ENCODE measurements at places on chromosomes 6 and 20.

DNA sequence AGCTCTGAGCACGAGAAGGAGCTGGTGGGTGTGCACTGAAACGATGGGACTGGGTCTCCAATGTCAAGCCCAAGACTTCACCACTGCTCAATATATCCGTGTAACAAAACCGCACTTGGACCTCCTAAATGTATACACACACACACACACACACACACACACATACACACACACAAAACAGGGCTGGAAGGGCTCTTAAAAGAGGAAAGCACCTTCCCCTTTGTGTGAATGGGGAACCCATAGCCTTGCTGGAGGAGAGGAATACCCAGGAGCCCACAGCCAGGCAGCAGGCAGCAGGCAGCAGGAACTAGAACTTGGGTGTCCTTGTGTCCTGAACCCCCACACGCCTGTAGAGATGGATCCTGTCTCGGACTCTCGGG is 29.8 kb downstream of the TGM2 start:
- DNase-seq: no peak

DNA sequence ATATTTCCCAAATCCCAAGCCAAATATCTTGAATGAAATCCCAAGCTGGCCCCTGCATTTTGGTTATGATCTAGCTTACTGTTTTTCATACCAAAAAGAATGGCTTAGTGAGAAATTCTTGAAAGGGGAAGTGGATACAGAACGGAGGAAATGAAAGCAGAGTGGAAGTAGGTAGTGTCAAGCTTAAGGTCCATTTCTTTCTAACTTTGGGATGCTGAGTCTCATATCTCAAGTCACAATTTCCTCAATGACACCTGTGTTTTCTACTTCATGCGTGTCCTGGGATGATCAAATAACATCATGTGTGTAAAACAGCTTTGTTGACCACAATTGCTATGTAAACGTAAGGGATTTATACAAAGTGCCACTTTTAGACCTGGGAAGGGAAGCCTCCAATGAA is 238.8 kb upstream of the SLC35B3 start:
- no peak for DNase-seq

GRCh38 chr6:138405816-138406413 is 1.9 kb downstream of the HEBP2 start:
- DNase-seq: no peak

DNA sequence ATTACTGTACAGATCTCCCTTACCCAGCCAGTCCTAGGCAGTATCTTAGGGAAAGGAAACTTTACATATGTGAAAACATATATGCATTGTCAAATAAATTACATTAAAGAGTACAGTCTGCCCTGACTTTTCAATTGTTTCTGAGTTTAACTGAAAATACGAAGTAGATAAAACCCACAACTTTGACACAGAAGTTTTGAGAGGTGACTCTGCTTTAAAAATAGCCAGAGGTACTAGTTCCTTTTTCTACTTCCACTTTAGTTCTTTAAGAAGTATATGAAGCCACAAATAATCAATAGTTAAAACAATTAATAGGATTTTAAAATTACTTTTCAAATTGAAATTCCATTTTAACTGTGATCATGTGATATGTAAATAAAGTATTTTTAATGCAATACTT is 62.9 kb downstream of the BMP5 start:
- DNase-seq: no peak

DNA sequence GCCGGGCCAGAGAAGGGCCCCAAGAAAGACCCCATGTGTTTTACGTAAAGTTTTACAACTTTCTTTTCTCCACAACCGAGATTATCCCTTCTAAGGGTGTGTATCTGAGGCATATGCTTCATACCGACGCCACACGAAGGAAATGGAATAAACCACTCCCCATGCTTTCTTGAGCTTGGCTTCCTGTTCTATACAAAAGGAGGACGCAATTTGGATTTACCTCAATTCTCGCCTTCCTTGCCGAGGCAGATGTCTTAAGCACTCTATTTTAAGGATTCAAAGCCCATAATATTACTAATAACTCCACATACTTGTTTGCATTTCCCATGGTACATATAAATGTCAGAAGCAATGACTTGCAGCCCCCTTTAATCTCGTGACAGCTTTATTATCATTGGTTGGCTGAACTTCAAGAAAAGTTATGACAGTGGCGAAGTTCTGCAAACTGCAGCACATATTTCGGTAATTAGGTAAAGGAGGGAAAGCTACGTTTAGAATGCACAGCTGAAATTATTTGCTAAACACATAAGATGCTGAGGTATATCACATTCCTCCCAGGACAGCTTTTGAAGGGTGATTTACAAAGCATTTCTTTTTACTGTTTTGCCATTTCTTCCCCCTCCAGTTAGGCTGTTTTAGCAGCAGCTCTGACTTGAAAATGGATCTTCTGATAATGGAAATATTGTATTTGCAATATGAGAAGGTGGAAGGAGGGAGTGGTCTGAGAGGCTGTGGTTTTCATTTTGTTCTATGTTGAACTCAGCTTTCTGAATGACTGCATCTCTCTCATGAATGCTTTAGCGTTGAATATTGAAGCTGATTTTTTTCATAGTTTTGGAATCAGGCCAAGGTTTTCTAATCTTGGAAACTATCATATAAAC is 330.5 kb downstream of the EPHA7 start:
- DNase-seq: no peak

- no peak for DNase-seq
Measured at GRCh38 chr20:61964675-61965605, 100.7 kb downstream of the TAF4 start.

GRCh38 chr6:67676892-67677291 is 958.2 kb upstream of the ADGRB3 start:
- no peak for DNase-seq

DNA sequence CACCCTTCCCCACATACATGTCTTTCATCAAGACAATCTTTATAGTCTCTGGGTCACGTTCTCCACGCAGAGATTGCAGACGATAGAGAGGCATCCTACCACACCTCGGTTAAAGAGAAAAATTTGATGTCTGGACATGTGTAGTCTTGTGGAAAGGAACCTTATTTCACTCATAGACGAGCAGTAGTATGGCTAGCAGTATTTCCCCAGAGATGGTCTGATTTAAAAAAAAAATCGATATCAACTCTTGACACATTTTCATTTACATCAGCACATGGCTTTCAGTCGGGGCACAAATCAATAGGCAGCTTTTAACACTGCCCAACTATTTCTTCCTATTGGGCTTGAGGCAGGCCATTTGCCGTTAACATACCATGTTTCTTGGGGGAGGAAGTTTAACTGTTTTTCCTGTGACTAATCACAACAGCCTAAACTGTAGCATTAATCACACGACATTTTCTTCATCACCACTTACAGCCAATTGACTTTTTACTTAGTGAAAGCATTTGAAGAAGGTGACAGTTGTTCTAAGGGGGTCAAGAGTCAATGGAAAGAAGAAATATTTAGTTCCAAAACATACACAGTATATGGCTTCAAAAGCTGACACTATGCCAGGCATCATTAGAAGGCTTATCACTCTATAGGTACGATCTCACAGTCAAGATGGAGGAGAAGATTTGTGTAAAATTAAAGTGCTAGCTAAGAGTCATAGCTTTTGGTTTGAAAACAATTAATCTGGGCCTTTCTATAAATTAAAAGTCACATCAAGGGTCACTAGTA is 129.5 kb upstream of the HDAC2 start:
- no peak for DNase-seq

GRCh38 chr20:11989018-11989771 is 71.5 kb downstream of the BTBD3 start:
- DNase-seq: no peak
